ENCODE measurements at places on chromosomes 2 and 18.

- DNase-seq, result no peak
These were observed 43.6 kb downstream of the SLC5A7 start for GRCh38 chr2:108029912-108030311.

DNA sequence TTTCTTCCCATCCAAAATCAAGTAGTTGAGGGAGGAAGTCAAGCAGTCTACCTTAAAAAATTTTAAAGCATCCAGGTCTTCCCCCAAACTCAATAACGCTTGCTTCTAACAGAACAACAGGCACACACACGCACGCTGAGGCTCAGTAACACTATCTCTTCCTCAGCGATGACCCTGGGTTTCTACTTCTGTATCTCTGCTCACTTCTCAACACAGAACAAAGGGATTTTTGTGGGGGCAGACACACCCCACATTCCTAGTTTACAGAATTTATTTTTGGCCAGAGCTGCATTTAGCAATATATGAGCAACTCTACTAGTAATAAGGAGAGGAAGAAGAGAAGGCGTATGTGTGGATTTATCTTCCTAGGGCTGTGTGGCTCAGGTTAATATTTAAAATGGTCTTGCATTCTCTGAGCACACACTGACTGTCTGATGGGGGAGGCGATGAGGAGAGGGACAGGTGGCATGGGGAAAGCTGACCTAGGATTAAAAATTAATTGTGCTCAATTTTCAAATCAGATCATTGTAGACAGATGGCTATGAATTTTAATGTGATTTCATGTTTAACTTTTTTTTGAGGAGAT lies 71.3 kb upstream of the PPM1B start:
- no peak for DNase-seq

DNA sequence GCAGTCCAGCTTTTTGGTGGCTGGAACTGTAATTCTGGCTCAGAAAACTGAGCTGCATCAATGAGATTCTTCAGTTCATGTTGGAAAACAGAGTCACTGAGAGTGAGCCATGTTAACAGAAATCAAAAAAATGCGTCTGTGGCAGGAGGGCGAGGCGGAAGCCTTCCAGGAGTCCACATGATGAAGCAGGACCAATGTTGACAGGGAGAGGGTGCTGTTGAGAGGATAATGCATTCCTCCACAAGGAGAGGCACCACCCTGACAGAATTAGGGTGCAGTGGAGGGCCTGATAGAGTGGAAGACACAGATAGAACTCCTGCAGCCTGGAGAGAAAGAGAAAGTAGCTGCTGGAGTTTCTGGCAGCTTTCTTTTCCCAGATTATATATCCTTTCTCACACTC lies 111.5 kb downstream of the MGAT5 start:
- DNase-seq, result no peak

DNA sequence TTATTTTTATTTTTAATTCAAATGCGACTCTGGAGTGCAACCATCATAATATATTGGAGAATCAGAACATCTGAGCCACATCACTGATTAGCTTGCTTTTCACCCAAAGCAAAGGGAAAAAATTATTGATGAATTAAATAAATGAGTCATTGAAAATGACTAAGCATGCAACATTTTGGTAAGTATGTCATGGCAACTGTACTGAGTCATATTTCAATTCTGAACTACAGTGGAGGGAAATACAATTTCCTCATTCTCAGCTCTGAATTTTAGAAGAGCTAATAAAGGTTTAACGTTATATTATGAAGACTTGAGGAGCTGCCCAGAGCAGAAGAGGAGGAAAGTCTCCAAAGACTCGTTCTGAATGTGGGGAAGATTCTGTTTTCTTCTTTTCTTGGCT lies 89.6 kb upstream of the CCDC68 start:
- DNase-seq, result no peak

DNA sequence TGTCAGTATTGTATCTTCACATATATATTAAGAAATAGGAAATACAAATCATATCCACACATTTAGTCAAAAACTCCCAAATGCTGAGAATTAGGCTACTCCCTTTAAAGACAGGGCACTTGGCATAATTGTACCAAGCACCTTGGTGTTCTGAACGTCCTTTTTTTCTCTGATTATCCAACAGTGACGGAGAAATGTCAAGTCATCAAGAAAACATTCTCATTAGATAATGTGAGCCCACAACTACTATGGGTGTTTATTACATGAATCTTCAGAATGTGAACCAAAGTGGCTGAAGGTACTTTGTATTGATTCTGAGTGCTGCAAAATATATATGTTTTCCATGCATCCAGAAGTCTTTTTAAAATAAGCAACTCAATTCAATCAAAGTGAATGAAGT lies 83.8 kb downstream of the PSMG2 start:
- DNase-seq, result no peak

DNA sequence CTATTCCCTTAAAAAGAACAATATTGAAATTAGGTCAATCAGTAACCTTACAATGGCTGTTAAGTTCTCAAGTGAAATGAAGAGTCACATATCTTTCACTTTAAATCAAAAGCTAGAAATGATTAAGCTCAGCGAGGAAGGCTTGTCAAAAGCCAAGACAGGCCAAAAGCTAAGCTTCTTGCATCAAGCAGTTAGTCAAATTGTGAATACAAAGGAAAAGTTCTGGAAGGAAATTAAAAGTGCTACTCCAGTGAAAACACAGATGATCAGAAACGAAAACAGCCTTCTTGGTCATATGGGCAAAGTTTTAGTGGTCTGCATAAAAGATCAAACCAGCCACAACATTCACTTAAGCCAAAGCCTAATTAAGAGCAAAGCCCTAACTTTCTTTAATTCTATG lies 402.6 kb upstream of the ZEB2 start:
- no peak for DNase-seq

GRCh38 chr18:50569930-50570329 lies 10.0 kb downstream of the MAPK4 start:
- DNase-seq, result no peak

DNA sequence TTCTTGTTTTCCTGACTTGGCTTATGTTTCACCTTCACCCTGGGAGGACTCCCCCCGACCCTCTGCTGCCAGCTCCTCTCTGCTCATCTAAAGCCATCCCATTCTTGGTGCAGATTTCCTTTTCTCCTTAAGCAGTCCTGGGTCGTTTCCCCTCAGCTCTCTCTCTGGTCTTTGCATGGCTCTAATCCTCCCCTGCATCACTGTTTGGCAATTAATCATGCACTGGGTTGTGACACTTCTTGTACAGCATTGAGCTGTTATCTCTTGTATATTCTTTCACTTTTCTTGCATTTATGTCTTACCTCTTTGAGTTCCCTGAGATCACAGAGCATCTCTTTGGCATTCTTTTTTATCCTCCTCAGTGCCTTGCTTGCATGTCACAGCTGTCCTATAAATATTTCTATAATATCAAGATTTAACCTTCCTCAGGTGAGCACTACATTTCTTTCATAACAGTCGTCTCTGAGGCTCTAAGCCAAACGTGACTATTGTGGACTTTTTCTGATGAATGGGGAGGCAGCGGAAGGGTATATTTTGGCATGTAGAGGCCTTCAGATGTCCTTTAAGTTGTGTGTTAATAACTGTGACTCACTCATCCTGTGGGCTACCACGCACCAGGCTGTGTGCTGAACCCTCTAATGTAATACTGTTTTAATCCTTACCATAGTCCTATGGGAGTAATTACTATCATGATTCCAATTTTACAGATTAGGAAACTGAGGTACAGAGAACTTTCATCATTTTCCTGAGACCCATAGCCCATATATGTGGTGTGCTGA lies 507.5 kb downstream of the SLC4A3 start:
- no peak for DNase-seq

DNA sequence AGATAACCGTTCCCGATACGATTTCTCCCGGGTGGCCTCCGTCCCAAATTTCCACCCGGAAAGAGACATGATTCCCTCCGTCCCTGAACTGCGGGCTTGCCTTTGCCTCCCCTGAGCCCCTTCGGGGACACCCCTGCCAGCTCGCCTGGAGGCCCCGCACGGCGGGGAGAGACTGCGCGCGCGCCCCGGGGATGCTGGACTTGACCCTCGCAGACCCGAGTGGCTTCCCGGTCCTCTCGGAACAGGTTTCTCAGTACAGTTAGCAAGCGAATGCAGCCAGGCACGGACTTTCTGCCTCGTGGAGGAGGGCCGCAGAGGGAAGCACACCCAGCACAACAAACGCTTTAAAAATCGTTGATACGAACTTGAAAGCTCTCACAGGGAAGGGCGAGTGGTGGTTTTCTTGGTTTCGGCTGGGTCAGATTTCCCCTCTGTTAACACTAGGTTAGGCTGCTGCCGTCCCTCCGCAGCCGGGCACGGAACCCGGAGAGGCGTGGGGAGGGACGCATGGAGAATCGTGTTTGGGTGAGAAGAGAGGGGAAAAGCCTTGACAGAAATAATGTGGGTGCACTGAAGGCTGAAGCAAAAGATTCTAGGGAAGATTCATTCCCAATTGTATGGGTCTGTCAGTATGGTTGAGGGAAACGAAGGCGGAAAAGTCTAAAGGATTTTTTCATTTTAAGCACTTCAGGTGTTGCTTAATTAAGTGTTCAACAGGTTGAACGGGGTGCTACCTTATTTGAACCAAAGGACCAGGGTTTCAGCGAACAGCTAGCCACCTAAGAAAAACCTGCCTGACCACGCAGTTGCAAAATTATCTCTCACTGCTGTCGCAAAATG lies 916 bp downstream of the TNFRSF11A start:
- DNase-seq, result peak; percentile 9

- DNase-seq, result no peak
These were observed 68.5 kb downstream of the NRP2 start for GRCh38 chr2:205750797-205751196.

DNA sequence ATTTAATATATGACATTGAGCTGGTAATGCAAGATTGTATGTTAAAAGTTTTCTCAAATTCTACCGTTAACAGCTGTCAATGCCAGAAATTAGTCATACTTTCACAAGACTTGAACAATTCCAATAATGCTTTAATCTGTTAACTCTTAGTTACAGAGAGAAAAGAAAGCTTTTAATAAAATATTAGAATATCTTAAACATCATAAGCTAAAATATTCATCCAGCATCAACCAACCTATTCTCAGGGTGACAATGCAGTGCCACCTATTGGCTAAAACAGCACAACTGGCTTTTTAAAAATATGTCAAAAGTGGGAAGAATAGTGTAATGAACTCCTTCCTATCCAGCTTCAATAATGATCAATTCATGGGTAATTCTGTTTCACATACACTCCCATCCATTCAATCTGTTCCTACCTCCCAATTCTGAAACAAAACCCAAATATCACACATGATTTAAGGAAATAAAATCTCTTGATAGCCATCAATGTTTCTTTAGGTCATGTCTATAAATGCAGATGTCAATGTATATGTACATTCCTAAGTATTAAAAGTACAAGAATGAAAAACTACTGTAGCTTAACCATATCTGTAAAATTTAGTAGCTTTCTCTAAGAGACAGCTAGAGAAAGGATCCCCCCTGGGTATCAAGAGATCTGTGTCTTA lies 79.8 kb upstream of the CCDC141 start:
- DNase-seq, result peak; percentile 33

- no peak for DNase-seq
These were observed 69.6 kb upstream of the CREB1 start for GRCh38 chr2:207459990-207460757.

DNA sequence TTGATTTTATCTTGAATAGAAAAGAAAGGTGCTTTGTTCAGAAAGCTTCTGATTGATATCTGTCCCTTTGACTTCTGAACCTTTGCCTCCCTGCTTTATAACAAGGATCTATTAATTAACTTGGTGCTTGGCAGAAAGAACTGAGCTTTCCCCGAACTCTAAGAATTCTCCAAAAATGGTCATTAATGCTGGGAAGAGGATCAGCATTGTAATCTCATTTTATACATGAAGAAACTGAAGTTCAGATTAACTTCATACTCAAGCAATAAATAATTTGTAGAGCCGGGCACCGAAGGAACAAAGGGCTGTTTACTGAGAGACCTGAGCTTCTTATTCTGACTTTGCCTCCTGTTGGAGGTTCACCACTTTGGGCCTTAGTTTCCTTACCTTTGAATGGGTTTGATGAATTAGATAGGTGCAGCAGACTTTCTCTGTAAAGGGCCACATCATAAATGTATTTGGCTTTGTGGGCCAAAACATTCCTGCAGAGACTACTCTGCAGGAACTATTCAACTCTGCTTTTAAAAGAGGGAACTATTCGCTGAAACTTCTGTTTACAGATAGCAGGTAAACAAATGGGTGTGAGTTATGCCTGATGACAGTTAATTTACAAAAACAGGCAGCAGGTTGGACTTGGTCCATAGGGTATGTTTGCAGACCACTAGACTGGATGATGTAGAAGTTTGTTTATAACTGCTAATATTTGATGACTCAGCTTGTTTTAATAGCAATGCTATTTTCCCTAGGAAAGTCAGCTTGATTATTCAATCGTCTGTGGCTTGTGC lies 272.9 kb downstream of the TGIF1 start:
- DNase-seq, result no peak

GRCh38 chr18:11518788-11519685 lies 90.4 kb upstream of the SLC35G4 start:
- DNase-seq, result peak; percentile 3

DNA sequence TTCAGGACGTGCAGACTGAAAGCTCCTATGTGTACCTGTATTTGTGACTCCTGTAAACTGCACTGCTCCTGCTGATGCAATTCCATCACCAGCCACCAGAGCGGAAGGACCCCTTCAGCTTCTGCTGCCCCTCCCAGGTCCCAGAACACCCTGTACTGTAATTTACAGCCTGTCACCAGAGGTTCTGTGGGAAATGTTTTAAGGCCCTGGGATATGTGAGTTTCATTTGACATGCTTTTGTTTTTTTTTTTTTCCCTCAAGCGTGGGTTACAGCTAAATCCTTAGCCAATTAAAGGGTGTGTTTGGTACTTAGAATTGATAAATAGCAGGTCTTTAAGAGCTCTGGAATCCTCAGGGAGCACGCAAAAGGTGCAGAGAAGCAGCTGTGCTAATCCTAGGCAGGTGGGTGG lies 79.4 kb downstream of the KCTD1 start:
- DNase-seq, result no peak

DNA sequence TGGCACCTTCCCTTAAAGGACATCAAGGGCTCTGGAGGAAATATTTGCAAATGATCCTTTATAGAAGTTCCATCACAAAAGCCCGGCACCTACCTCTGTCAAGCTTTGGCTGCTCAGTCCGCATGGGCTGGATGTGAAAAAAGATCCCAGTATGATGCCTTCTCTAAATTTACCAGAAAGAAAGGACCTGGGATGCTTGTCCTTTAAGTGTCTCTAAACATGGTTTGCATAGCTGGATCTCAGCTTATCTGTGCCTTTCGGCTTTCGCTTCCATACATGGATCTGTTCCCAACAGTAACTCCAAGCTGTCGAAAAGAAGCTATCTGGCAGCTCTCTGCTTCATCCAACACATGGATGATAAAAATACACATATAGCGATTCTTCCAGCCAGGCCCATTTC lies 60.4 kb upstream of the SLC8A1 start:
- DNase-seq, result no peak

- DNase-seq, result no peak
These were observed 101.5 kb upstream of the MGAT5 start for GRCh38 chr2:134152045-134153010.

- DNase-seq, result no peak
These were observed 5.9 kb upstream of the SCYGR2 start for GRCh38 chr2:227592694-227593387.

- DNase-seq, result peak; percentile 90
These were observed 571 bp upstream of the GPC1 start for GRCh38 chr2:240434728-240435456.

Measured in CD4-positive, alpha-beta T cell treated with Interleukin-17A for 1 hour (primary cell).